AG08396 (cell line): ENCODE measurements at places on chromosomes 1 and 21.

- peak; percentile 7 for DNase-seq
Measured at GRCh38 chr1:185934476-185935189, 200.4 kb downstream of the HMCN1 start.

DNA sequence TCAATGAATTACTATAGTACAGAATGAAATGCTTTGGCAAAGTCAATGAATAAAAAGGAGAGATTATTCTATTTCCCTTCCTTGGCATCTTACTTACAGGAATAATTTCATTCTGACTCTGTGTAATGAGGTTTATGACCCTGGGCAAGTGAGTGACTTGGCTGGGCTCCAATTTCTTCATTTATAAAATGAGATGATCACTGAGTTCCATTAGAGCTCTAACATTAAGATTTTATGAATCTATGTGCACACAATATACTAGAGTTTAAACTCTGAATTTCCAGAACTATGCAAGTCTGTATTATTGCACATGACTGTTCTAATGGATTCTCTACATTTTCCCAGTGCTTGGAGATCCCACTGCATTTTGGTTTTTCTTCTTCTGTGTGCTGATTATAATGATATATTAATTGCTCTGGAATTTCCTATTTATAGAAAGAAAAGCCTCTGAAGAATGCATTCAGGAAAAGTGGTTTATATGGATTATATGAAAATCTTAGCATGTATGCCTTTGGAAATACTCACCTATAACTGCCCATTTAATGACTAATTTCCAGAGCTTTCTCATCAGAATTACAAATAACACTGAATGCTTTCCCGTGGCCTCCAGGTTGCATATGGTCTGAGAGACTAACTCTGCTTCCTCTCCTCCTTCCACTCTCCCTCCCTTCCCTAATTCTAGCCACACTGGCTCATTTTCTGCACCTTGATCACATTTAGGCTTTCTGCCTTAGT lies 97.4 kb upstream of the CHRM3 start:
- no peak for DNase-seq

DNA sequence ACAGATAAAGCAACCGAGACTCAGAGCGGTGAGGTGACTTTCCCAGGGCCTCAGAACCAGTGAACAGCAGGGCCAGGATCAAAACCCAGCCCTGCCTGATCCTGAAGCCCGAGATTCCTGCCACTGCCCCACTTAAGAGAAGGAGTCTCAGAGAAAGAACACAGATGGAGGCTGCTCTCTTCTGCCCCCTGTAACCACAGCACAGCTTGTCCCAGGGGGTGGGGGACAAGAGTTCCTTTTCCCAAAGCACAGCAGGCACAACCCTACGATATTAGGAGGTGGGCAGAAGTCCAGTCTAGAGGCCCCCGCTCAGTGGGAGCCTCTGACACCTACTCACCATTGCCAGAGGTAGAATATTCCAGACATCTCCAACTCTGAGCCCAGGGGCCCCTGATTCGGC lies 24.0 kb upstream of the VWA5B1 start:
- no peak for DNase-seq

- DNase-seq = no peak
Measured at GRCh38 chr1:184113251-184113650, 61.7 kb downstream of the TSEN15 start.

DNA sequence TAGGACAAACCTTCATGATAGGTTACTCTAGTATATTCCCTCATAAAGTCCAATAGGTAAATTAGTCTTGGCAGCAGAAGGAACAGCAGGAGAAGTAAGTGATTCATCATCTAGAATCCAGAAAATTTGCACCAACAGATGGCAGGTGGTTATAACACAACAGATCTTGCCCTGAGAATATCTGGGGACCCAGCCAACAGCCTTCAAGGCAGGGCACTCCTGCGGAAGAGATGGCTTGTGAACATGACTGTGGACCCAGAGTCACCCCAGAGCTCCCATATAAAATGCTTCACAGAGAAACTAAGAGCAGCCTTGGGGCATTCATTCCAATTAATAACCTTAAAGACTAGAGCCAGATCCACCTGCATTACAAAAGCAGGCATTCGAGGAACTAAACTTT lies 7.9 kb upstream of the PLA2G2C start:
- DNase-seq = no peak
